NCI-H345 (cell line): ENCODE measurements at places on chromosomes 11 and 22.

GRCh38 chr11:66851698-66852465 lies 5.0 kb upstream of the LRFN4 start:
- DNase-seq: no peak

GRCh38 chr11:22405377-22405776 lies 67.2 kb downstream of the SLC17A6 start:
- DNase-seq: no peak

GRCh38 chr11:118838905-118839553 lies 44.7 kb upstream of the CXCR5 start:
- DNase-seq: no peak

- peak; percentile 18 for DNase-seq
Observed at GRCh38 chr22:50186761-50187523, 1.2 kb downstream of the TRABD start.

GRCh38 chr11:78168539-78169477 lies 19.6 kb downstream of the KCTD21 start:
- DNase-seq: no peak

DNA sequence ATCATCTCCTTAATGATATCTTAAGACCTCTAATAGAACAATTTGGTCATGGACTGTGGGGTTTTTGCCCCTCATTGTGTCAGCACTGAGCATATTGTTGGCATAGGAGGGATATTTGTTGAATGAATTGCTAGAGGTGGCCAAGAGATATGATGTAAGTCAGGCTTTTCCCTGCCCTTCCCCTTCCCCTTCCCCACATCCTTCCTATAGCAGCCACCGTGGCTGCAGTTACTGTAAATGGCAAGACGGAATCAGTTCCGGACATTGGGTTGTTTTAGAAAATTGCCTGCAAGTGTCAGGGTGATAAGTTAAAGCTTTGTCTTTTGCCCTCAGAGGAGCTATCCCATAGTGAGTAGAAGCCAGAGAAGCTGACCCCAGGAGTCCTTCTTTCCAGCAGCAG lies 23.0 kb downstream of the LIMK2 start:
- DNase-seq: no peak

GRCh38 chr22:22604326-22605073 lies 39.9 kb upstream of the GGTLC2 start:
- DNase-seq: no peak

DNA sequence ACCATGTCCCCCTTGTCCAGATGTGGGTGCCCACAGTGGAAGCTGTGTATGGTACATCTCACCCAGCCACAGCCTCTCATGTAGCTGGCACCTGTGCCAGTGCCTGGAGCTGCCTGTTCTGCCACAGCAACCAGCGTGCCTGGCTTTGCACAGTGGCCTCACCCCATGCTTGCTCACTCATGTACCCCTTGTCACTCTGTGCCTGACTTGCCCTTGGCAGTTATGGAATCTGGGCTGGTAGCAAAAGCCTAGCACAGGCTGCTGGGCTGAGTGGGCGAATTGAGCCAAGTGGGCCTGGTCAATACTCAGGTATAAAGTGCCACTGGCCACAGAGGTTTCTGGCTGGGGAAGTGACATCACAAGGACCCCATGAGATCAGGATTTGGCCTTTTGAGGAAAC lies 264.2 kb downstream of the INSC start:
- DNase-seq: no peak

- DNase-seq: no peak
Observed at GRCh38 chr11:104118105-104118744, 45.7 kb downstream of the PDGFD start.

GRCh38 chr11:72244060-72244360 lies at the start of gene PHOX2A:
PHOX2A (minus strand) TSS chr11:72244176; CDS start chr11:72244004, 172 bp downstream.
- no peak for DNase-seq

DNA sequence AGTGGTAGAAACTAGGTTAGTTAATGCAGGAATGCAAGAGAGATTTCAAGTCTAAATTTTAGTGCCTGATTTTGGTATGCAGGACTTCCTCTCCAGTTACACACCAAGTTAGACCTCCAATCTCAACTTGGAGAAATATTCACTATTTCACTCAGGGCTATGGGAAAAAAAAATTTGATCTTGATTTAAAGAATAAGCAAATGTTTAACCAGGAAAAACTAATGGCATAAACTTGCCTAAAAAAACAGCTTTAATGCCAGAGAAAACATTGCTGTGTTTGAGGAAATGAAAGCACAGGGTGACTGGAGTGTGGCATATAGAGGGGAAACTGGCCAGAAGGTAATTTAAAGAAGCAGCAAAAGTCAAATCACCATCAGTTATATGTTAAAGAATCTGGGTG lies 575.4 kb upstream of the LRRC4C start:
- no peak for DNase-seq

- no peak for DNase-seq
Observed at GRCh38 chr11:121928597-121929580, 187.1 kb downstream of the BLID start.

GRCh38 chr11:17581036-17581731 lies 34.1 kb downstream of the OTOG start:
- no peak for DNase-seq

GRCh38 chr22:35312198-35313059 lies 12.7 kb downstream of the TOM1 start:
- DNase-seq: no peak

DNA sequence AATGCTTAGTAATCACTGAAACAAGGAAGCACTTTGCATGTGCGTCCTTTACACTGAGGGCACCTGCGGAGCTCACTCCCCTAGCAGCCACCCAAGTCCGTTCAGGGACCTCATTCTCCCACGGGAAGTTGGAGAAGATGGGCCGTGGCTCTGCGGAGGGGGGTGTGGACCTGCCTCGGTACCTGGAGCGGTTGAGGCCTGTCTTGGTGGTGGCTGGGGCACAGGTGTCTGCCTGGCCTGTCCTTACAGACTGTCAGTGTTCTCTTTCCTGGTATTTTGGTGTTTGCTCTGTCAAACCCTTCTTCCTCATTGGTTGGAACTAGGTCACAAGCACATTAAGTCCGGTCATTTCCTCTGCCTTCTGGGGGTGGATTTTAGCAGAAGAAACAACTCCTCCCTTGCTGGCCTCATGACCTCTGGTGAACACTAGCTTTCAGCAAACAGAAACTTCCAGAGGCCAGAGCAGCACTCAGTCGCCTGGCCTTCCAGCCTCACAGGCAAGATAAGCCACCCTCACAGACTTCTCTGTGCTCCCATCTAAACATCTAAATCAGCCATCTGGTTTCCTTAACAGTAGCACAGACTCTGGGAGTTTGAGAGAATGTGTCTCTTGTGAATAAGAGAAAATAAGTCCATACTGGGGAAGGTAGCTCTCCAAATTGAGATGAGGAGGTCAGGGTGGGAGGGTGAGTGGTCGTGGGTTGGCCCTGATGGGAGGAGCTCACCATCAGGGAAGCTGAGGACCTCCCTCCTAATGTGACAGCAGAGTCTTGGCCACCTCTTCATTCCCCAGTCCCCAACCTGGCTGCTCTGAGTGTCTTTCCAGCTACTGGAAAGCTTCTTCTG lies 8.6 kb downstream of the SNAP29 start:
- DNase-seq: no peak

DNA sequence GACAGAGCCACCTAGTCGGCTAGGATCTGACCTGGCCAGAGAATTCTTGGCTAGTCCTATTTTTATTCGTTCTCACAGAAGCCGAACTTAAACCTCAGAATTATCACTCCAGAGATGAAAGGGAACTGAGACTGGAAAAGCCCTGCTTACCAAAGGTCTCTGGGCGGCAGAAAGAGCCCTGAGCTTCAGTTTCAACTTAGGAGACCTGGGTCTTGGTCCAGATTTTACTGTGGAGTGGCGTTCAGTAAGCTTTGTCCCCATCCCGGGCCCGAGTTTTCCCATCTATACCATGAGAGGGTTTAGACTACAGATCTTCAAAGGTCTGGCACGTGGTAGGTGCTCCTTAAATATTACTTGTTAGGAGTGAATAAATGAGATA lies 516 bp downstream of the NEU3 start:
- DNase-seq: peak; percentile 20

DNA sequence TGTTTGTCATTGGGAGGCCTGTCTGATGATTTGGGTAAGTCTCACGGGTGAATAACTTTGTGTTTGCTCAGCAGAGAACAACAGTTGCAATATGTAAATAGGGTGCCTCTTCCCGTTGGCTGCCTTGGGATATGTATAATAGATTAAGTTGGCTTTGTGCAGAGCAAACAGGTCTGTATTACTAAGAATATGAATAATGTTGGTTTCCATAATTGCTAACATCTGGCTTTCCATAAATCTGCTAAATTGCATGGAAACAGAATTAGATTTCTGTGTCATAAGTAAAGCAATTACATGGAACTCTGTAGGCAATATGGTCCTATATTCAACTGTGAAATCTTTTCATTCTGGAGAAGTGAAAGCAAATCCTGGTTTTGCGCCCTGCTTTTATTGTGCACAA lies 636.0 kb upstream of the ANO5 start:
- peak; percentile 42 for DNase-seq

DNA sequence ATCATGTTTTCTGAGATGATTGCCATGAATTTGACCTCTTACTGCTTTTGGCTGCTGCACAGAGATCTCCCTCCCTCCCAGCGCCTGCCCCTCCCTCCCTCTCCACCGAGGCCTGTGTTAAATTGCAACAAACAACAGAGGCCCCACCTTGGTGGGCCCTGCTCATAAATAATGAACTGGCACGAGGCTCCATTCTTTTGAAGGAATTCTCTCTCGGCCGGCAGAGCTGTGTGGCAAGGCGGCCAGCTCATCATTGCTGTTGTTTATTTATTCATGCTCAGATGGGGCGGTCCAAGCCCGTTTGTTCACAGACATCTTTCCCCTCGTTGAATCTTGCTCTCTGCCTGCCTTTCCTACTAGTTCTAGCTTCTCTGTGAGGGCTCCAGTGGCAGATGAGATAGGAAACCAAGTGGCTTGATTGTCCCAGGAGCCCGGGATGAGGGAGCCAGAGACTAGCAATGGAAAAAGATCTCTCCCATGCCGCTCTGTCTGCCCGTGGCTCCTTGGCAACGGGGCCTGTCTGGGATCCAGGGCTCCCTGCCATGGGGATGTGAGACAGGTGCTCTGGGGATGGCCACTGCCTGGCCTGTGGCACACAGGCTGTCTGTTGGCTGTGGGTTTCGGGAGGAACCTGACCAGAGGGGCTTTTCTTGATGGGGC lies 192.6 kb downstream of the DSCAML1 start:
- peak; percentile 21 for DNase-seq

- DNase-seq: peak; percentile 57
Observed at GRCh38 chr11:92859156-92859690, 110.2 kb upstream of the MTNR1B start.

DNA sequence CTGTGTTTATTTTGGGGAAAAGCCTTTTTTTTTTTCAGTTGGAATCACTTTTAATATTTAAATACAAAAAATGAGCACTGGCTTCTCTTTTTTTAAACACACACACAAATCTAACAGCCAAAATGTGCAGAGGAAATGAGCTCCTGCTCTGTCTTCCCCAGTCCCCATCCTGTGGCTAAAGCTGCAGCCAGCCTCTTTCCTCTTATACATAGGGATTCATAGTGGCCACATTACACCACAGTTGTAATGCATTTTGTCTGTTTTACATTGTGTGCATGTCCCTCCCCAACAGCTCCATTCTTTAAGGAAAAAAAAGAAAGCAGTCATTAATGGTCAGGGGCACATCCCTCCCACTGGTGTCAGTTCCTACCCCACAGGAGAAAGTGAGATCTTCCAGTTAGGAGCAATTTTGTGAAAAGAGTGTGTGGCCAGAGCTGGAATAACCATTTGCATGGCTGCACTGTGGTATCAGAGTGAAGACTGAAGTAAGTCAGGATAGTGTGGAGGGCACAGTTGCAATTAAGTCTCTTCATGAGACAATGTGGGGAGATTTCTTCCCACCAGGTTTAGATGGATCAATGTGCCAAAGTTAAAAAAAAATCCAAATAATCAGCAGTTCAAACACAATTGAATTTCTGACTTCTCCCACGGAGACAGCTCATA lies 220.6 kb downstream of the TMEM135 start:
- DNase-seq: no peak

- DNase-seq: no peak
Observed at GRCh38 chr11:1453611-1454034, 33.0 kb downstream of the MOB2 start.

DNA sequence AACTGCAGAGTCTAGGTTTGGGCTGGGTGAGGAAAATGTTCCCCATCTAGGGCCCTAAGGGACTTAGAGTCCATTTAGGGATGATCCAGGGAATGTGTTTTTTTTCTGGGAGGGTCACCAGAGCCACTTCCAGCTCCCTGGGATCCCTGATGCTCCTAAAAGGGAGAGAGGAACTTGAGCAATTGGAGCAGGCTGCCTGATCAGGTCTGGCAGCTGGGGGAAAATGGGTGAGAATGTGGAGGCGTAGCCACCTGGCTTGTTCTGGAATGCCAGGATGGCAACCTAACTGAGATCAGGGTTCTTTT lies 1.2 kb downstream of the PGAP2 start:
- no peak for DNase-seq

GRCh38 chr11:46827995-46828394 lies 18.1 kb downstream of the CKAP5 start:
- DNase-seq: no peak

GRCh38 chr11:93476796-93477195 lies 66.4 kb downstream of the SMCO4 start:
- DNase-seq: no peak

DNA sequence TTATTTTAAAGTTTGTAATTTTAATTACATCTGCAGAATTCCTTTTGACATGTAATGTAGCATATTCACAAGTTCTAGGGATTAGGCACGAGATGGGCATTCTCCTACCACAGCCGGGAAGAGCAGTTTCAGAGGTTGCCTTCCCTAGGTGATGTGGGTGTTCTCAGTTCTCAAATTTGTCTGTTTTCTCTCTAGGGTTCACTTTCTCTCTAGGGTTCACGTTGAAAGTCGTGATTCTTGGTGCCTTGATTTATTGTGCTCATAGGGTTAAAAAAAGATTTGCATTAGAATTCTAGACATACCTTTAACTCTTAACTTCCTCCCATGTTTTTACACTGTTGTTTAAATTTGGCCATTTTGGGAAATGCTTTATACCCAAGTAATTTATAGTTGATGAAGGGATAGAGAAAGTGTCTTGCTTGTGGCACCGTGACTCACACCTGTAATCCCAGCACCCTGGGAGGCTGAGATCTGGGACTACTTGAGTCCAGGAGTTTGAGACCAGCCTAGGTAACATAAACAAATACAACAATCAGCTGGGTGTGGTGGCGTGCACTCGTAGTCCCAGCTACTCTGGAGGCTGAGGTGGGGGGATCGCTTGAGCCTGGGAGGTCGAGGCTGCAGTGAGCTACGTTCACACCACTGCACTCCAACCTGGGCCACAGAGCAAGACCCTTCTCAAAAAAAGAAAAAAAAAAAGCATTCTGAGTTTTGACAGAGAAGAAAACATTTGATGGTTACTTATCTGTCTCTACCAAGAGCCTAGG lies 3.6 kb downstream of the MED15 start:
- DNase-seq: no peak
